T-helper 9 cell (primary cell): ENCODE measurements at places on chromosomes 6 and 20.
A peak's percentile ranks its signal among the peaks of the same experiment; 100 is the strongest.

GRCh38 chr6:94065707-94066337 lies 646.5 kb upstream of the EPHA7 start:
- DNase-seq: no peak

GRCh38 chr20:14700639-14700960 lies 363.2 kb upstream of the FLRT3 start:
- no peak for DNase-seq

GRCh38 chr20:60966766-60967165 lies 285.3 kb upstream of the CDH4 start:
- DNase-seq: no peak

GRCh38 chr6:135097172-135097571 lies 42.5 kb upstream of the HBS1L start:
- DNase-seq: no peak

DNA sequence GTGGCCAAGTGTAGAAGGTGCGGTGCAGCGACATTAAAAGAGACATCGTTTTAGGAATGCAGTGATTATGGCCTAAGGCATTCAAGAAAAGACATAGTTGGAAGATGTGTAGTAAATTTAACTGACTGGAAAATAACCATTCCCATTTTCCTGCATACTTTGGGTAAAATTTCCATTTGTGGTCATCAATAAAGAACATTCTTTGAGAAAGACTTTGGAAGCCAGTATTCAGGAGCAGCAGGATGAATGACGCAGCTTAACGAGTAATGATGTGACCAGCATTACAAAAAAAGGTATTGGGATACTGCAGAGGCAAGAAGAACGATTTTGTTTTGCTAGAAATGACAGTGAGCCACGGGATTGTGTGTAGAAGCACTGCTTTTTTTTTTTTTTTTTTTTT lies 7.0 kb upstream of the RWDD1 start:
- no peak for DNase-seq

GRCh38 chr6:134816780-134817179 lies 133.1 kb downstream of the ALDH8A1 start:
- DNase-seq: no peak

GRCh38 chr6:87494761-87495422 lies 22.1 kb downstream of the SLC35A1 start:
- DNase-seq: no peak

- peak; percentile 6 for DNase-seq
Measured at GRCh38 chr6:156395276-156395675, 381.9 kb upstream of the ARID1B start.

GRCh38 chr6:129875610-129876520 lies 14.8 kb upstream of the TMEM244 start:
- no peak for DNase-seq

GRCh38 chr6:123770247-123770949 lies 33.3 kb upstream of the NKAIN2 start:
- no peak for DNase-seq

DNA sequence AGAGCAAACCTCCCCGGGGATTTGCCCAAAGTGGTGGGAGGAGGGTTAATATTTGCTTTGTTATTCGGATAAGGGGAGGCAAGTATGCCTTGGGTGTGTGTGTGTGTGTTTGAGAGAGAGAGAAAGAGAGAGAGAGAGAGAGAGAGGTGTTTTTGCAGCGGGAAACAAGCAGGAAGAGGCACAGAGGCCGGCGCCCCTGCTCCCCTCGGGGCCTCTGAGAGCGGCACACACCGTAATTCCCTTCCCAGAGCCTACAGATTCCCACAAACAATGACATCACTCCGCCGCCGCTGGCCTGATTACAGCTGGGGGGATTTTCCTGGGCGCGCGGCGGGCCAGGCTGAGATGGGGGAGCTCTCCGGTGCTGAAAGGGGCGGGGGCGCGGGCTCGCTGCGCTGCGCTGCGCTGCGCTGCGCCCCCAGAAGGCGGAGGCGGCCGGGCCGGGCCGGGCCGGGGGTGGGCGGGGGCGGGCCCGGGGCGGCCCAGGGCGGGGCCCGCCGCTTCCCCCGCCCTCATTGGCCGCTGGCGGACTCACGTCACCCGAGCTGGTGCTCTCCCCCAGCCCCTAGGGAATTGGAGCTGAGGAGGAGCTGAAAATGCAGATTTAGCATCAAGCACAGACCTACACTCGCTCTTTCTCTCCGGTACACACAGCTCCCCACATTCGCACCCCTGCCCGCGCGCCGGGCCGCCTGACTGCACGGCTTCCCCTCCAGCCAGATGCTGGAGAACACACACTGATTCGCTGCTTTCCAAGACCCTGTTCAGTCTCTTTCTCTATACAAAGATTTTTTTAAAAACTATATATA lies at the start of gene PCSK2:
PCSK2 (plus strand) TSS at position 631 of the 809 bp plus-strand sequence. CDS start 266 bp downstream, outside the sequence.
- DNase-seq: no peak

- no peak for DNase-seq
Measured at GRCh38 chr6:165899611-165900010, 236.6 kb upstream of the PDE10A start.

DNA sequence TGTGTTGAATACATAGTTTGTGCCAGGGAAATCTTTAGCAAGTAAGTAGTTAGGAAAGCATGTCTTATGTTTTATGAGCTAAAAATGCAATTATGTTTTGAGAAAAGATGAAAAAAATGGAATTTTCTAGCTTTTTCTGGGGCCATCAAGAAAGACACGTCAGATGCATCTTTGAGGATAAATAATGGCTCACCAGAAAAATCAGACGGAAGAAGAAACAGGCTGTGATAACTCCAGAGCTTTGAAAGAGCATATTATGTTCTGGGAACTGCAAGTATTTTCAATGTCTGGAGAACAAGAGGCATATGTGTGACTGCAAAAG lies 173.7 kb downstream of the CLVS2 start:
- no peak for DNase-seq

DNA sequence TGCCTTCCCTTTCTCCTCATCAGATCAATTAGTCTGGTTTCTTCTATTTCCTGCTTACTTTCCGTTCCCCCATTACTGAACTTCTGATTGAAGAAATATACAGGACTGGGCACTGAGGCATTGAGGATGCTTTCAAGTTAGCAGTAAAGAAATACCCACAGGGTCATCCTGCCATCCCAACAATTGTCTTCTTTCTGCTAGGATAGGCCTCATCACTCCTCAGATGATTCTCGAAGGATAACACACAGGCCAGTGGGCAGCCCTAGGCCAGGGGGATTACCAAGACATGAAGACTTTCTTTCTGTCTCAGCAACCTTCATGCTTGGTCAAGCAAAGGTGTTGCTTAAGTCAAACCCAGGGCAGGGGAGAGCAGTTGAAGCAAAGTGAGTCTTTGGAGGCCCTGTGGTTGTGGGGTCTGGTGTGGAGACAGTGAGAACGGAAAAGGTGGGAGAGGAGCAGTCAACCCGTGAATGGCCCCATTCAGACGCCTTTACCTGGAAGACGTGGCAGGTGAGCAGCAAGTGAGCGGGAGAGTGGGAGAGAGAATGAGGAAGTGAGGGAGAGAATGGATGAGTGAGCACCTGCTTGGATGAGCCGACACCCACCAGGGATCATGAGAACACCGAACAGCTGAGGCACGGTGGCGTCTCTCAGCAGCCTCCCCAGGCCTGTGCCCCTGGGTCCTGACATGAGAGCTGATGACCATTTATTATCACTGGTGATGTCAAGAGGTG lies 462.9 kb downstream of the PREX1 start:
- no peak for DNase-seq

GRCh38 chr6:147382945-147383554 lies 125.4 kb upstream of the SAMD5 start:
- DNase-seq: no peak

GRCh38 chr6:77264970-77265369 lies 198.3 kb downstream of the HTR1B start:
- no peak for DNase-seq

GRCh38 chr6:31042806-31043205 lies 32.5 kb downstream of the MUC22 start:
- DNase-seq: no peak

GRCh38 chr6:147423111-147423510 lies 85.4 kb upstream of the SAMD5 start:
- no peak for DNase-seq

- DNase-seq: no peak
Measured at GRCh38 chr6:135458051-135458450, 39.5 kb downstream of the AHI1 start.

DNA sequence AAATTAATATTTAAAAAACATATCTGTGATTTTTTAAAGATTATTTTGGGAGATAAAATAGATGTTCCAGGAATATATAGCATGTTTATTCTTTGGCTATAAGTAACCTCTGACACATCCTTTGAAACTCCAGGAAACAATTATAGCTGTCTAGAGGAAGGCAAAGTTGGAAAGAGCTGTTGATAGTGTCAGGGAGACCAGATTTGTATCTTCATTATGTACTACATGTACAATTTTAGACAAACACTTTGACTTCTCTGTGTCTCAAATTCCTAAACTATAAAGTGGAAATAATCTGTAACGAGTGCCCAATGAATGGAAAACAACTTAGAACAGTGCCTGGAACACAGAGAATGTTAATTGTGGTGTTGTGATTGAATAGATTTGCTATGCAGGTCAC lies 25.6 kb upstream of the ADGRG6 start:
- DNase-seq: no peak

DNA sequence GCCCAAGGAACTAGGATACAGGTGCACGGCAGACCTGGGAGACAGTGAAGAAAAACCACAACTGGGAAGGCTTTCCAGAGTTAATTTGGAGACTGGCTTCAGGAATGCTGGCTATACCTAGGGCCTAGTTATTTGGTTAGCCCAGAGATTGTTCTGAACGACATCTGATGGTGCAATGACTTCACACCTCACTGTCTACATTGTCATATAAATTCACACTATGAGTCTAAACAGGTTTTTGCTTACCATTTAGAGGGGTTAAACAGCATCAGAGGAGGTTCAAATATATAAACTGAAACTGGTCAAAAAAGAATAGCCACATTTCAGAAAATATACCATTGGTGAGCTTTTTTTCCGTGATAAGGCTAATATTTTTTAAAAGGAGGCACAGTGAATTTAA lies 16.7 kb downstream of the UBE2V1 start:
- DNase-seq: no peak

- no peak for DNase-seq
Measured at GRCh38 chr6:125544819-125545218, 204.6 kb upstream of the HEY2 start.

DNA sequence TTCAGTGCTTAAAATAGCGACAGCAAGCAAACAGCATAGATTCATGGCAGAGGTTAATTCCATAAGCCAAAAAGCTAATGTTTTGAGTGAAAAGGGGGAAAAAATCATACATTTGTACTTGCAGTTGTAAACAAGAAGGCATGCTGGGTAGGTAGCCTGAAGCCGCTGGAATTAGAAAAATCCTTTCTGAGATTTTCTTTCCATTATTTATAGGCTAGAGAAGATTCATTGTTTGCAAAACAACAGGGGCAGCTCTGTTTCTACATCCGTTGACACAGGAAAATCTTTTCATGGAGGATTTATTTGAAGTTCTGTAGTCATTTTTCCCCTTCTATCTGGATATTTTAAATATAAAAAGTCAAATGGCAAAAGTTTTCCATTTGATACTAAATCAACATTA lies 843.9 kb downstream of the QKI start:
- DNase-seq: no peak

DNA sequence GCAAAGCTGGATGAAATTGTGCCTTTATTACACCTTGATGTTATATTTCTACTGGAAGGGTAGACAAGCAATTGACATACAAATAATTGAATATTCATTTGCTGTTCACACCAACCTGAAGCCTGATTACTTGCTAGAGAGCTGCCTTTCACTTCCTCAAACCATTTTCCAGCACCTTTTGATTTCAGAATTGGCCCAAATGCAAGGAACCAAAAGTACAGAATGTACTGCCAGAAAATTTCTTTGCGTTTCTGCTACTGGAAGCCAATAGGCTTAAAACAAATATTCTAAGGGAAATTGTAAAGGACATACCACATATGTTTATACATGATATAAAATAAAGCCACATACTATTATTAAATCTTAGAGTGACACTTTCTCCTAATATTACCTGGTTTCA lies 94.5 kb downstream of the RFPL4B start:
- DNase-seq: no peak

DNA sequence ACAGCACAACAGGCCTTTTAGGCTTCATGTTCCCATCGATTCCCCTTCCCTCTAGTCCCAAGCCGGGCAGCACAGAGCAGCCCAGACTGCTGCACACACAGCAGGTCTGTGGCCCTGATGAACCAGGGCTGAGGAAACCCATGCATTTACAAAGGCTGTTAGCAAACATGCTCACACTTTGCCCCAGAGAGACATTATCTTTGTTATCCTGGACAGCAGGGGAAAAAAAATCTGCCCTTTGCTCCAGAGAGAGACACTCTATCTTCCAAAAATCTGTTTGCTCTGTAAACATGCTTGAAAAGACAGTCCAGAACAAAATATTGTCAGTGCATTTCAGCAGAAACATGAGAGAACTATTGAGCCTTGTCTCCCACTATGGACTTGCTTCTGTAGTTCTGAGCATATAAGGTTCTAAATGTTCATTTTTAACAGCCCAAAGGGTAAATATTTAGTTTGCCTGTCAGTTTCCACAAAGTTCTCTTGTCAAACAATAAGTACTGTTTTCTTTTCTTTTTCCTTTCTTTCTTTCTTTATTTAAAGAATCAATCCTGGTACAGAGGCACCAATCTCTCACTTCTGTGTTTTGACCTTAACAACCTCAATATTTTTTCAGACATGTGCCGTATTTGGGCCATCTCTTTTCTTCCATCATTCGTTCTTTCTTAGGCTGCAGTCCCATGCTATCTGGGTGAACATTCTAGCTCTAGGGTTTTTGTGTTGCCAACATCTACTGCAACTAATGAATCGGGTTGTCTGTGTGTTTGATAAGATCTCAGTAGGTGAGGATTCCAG lies 468.0 kb downstream of the EPM2A start:
- DNase-seq: no peak

DNA sequence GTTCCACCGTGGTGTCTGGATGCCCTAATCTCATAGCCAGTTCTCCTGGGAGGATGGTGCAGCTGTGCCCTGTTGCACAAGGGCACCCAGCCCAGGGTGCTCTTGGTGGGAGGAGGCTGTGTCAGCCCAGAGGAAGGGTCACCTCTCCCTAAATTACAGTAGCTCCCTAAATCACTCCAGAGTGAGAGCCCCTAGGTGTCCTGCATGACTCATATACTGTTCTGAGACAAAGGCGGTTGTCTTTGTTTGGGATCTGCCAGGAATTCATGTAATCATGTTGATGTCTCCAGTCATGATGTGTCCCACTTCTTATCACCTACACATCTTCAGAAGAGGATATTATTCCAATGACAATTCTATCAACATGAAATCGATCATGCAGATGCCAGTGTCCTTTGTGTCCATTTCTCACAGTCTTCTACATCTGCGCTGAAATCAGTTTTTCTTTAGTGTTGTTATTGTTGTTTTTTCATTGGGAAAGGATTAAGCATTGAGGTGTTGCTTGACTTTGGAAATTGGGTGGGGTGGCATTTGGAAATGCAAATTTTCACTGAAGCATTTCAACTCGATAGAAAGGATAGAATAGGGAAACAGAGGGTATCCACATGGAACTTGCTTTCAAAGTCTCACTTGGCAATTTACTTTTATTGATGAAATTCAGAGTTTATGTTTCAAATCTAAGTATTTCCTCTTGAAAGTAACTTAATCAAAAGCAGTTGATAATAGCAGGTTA lies 19.5 kb downstream of the PERP start:
- DNase-seq: no peak
